Aorta (tissue), 5 donors: ENCODE measurements at places on chromosomes 12 and 14. TPM values are rescaled to one million over a fixed set of nuclear protein-coding genes. Genes with fewer than 3 reads are reported as not detected.
A peak's percentile ranks its signal among the peaks of the same experiment; 100 is the strongest.

The REC8 gene
- total RNA-seq = 18.1 TPM

The PAX9 gene
- total RNA-seq = 3.4 TPM

The TEX52 gene
- total RNA-seq = not detected

The GZMH gene
- total RNA-seq = 1.9 TPM

The CCDC91 gene
- 30.1 TPM for total RNA-seq

The NXPH4 gene
- total RNA-seq = 0.55 TPM

The GPRC5D gene
- 0.39 TPM for total RNA-seq

The NRXN3 gene
- total RNA-seq = 16.6 TPM

The PMEL gene
- 2.0 TPM for total RNA-seq

DNA sequence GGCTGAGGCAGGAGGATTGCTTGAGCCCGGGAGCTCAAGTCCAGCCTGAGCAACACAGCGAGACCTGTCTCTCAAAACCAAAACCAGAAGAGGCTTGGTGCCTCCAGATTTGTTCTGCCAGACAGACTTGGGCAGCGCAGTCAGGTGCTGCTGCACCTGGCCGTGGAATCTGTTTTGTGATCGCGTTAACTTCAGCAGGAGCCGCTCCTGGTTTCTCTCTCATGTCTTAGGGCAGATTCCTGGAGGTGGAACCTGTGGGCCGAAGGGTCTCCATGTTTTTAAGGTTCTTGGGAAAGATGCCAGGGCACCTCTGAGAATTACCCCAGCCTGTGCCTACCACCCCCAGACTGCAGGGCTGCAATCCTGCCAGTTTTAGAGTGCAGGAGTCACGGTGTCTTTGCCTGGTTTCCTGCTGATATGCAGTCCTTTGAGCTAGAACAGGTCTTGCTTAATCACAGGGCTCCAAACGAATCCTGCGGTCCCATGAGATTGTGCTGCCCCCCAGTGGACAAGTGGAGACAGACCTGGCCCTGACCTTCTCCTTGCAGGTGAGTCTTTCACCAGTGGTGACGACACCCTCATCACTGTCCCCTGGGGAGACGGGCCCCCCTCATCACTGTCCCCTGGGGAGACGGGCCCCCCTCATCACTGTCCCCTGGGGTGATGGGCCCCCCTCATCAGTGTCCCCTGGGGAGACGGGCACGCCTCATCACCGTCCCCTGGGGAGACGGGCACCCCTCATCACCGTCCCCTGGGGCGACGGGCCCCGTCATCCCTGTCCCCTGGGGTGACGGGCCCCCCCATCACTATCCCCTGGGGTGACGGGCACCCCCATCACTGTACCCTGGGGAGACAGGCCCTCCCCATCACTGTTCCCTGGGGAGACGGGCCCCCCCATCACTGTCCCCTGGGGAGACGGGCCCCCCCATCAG is 37.6 kb downstream of the PACS2 start:
- DNase-seq = peak; percentile 92
- H3K4me3 ChIP-seq = no peak overlapping the region
- no peaks in the 10 kb centered on the region for H3K36me3 ChIP-seq
- H3K4me1 ChIP-seq = no peaks in the 10 kb centered on the region
- H3K27ac ChIP-seq = no peak overlapping the region

- H3K4me3 ChIP-seq = no peak overlapping the region
- no peak for DNase-seq
- no peaks in the 10 kb centered on the region for H3K27me3 ChIP-seq
- H3K4me1 ChIP-seq = no peaks in the 10 kb centered on the region
- H3K27ac ChIP-seq = no peak overlapping the region
- no peaks in the 10 kb centered on the region for H3K36me3 ChIP-seq
These were observed 36.7 kb upstream of the CD9 start for GRCh38 chr12:6163416-6164060.

DNA sequence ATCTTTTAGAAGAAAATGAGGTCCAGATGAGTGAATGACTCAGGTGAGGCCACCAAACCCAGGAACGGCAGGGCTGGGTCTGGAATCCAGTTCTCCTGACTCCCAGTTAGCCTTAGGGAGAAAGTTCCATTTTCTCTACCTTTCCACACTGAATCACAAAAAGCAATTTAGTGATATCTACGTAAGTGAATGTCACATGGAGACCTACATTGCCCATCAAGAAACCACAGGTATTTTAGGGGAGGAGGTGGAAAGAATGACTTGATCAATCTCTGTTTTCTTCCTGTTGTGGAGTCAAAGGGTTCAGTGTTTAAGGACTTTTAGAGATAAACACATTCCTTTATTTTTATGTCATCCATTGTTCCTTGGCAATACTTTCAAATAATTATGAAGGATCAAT is 106.9 kb upstream of the PTPRB start:
- H3K27me3 ChIP-seq = no peaks in the 10 kb centered on the region
- H3K4me3 ChIP-seq = no peak overlapping the region
- H3K27ac ChIP-seq = no peak overlapping the region

- no peak for DNase-seq
- no peaks in the 10 kb centered on the region for H3K4me1 ChIP-seq
- H3K27ac ChIP-seq = no peak overlapping the region
- no peaks in the 10 kb centered on the region for H3K27me3 ChIP-seq
These were observed 104.3 kb upstream of the PTPRR start for GRCh38 chr12:71024827-71025226.

- H3K27me3 ChIP-seq = no peaks in the 10 kb centered on the region
- no peak overlapping the region for H3K4me3 ChIP-seq
- no peaks in the 10 kb centered on the region for H3K4me1 ChIP-seq
- no peak for DNase-seq
These were observed 1585.3 kb upstream of the TMEM132C start for GRCh38 chr12:126681676-126682075.

- no peaks in the 10 kb centered on the region for H3K27me3 ChIP-seq
- no peak overlapping the region for H3K4me3 ChIP-seq
- H3K27ac ChIP-seq = no peak overlapping the region
- no peaks in the 10 kb centered on the region for H3K36me3 ChIP-seq
- H3K4me1 ChIP-seq = no peaks in the 10 kb centered on the region
These were observed 114.0 kb downstream of the SLC38A4 start for GRCh38 chr12:46711756-46712155.

GRCh38 chr12:65367396-65367795 is 88.9 kb downstream of the MSRB3 start:
- H3K27me3 ChIP-seq = no peaks in the 10 kb centered on the region
- H3K27ac ChIP-seq = no peak overlapping the region
- no peak for DNase-seq
- no peaks in the 10 kb centered on the region for H3K4me1 ChIP-seq

- no peak overlapping the region for H3K27ac ChIP-seq
- no peak overlapping the region for H3K4me3 ChIP-seq
- DNase-seq = no peak
- no peaks in the 10 kb centered on the region for H3K27me3 ChIP-seq
These were observed 135.7 kb downstream of the CNTN1 start for GRCh38 chr12:40827683-40828592.

DNA sequence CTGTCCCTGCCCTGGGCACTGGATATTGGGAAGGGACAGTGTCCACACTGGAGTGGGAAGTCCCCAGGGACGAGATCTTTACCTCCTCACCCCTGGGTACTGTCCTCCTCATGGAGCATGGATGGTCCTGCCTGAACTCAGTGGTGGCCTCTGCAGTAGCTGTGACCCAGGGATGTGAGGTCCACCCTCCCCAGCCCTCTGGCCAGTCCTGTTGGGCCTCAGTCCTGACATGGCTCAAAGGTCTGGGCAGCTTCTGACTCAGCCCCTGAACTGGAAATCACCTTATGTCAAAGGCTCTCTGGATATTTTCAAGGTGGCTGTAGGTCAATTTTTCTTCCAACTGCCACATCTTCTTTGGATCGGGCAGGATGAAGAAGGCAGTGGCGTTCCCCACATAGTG is 24.4 kb downstream of the SERPINA1 start:
- no peak overlapping the region for H3K4me3 ChIP-seq
- no peaks in the 10 kb centered on the region for H3K4me1 ChIP-seq
- no peak for DNase-seq
- no peaks in the 10 kb centered on the region for H3K36me3 ChIP-seq
- H3K27me3 ChIP-seq = no peaks in the 10 kb centered on the region

GRCh38 chr12:113555226-113555625 is 83.6 kb upstream of the LHX5 start:
- H3K4me3 ChIP-seq = no peak overlapping the region
- H3K4me1 ChIP-seq = no peaks in the 10 kb centered on the region
- no peaks in the 10 kb centered on the region for H3K36me3 ChIP-seq
- DNase-seq = no peak
- no peak overlapping the region for H3K27ac ChIP-seq

DNA sequence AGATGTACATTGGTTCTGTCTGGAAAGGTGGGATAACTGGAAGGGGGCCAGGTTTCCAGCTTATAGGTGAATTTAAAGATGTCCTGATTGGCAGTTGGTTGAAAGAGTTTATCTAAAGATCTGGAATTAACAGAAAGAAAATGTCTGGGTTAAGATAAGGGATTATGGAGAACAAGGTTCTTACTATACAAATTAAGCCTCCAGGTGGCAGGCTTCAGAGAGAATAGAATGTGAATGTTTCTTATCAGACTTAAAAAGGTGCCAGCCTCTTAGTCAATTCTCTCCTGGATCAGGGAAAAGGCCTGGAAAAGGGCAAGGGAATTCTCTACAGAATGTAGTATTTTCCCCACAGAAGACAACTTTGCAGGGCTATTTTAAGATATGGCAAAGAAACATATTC is 53.1 kb downstream of the CNTN1 start:
- H3K4me3 ChIP-seq = no peak overlapping the region
- no peaks in the 10 kb centered on the region for H3K36me3 ChIP-seq
- no peaks in the 10 kb centered on the region for H3K4me1 ChIP-seq
- no peaks in the 10 kb centered on the region for H3K27me3 ChIP-seq

DNA sequence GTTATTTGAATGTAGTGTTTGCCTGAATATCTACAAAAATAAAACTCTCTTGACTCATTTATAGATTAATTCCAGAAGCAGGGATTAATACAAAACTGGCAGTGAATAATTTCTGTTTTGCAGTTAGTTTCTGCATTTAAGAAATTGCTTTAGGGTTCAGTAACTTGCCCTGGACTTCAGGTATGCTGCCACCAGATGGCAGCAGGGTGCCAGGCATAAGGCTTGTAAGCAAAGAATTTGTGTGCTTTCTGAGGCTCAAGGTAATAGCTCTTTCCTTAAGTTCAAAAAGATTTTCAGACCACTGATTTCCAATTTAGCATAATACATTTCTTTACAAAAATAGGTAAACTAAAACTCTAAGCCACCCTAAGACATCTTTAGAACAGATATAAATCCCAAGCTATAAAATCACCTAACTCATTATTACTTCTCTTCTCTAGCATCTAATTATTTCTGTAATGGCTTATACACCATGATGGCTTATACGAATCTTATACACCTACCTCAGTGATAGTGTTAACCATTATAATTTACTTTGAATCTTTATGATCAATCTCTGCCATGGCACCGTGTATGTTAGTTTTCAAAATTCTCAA is 398.3 kb downstream of the APAF1 start:
- no peak overlapping the region for H3K4me3 ChIP-seq
- H3K4me1 ChIP-seq = no peaks in the 10 kb centered on the region
- DNase-seq = peak; percentile 86
- H3K27me3 ChIP-seq = no peaks in the 10 kb centered on the region

GRCh38 chr12:1880153-1880845 is 38.2 kb downstream of the CACNA2D4 start:
- H3K4me3 ChIP-seq = no peak overlapping the region
- H3K27me3 ChIP-seq = no peaks in the 10 kb centered on the region
- no peak for DNase-seq
- H3K4me1 ChIP-seq = no peaks in the 10 kb centered on the region
- no peak overlapping the region for H3K27ac ChIP-seq

GRCh38 chr14:22336031-22336430 is 253.0 kb downstream of the DAD1 start:
- no peak overlapping the region for H3K27ac ChIP-seq
- H3K4me3 ChIP-seq = no peak overlapping the region
- H3K27me3 ChIP-seq = no peaks in the 10 kb centered on the region
- DNase-seq = no peak

DNA sequence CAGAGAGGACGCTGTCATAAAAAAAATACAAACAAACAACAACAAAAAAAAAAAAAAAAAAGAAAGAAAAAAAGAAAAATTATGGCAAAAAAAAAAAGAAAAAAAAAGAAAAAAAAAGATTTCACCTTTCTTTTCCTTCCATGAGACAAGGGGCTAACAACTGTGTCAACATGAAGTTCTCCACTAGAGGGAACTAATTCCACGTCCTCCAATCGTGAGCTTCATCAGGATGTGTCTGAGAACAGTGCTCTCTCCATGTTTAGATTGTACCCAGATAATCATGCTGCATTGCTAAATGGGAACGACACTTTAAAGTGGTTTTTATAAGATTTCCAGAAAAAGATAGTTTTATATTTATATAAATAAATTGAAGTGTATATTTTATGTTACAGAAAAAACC is 96.2 kb upstream of the PTPRB start:
- H3K27me3 ChIP-seq = no peaks in the 10 kb centered on the region
- no peak overlapping the region for H3K27ac ChIP-seq
- H3K4me3 ChIP-seq = no peak overlapping the region

GRCh38 chr12:122403115-122403770 is 19.2 kb downstream of the CLIP1 start:
- no peak overlapping the region for H3K27ac ChIP-seq
- no peaks in the 10 kb centered on the region for H3K36me3 ChIP-seq
- H3K27me3 ChIP-seq = no peaks in the 10 kb centered on the region
- H3K4me1 ChIP-seq = no peaks in the 10 kb centered on the region
- no peak overlapping the region for H3K4me3 ChIP-seq

GRCh38 chr12:286531-287300 is 24.1 kb upstream of the SLC6A13 start:
- H3K36me3 ChIP-seq = peaks cover 6% of the 10 kb centered on the region
- no peaks in the 10 kb centered on the region for H3K4me1 ChIP-seq
- H3K4me3 ChIP-seq = no peak overlapping the region
- no peak for DNase-seq

- H3K36me3 ChIP-seq = no peaks in the 10 kb centered on the region
- H3K27ac ChIP-seq = no peak overlapping the region
- H3K27me3 ChIP-seq = no peaks in the 10 kb centered on the region
- DNase-seq = no peak
- no peak overlapping the region for H3K4me3 ChIP-seq
These were observed 84.1 kb downstream of the FBXL14 start for GRCh38 chr12:1510056-1510812.

GRCh38 chr12:132189378-132190011 is 45.2 kb downstream of the NOC4L start:
- H3K36me3 ChIP-seq = no peaks in the 10 kb centered on the region
- no peaks in the 10 kb centered on the region for H3K4me1 ChIP-seq
- peak overlapping the region; percentile 11 for H3K27ac ChIP-seq
- H3K27me3 ChIP-seq = no peaks in the 10 kb centered on the region
- peak; percentile 97 for DNase-seq
- H3K4me3 ChIP-seq = peak overlapping the region; percentile 19

DNA sequence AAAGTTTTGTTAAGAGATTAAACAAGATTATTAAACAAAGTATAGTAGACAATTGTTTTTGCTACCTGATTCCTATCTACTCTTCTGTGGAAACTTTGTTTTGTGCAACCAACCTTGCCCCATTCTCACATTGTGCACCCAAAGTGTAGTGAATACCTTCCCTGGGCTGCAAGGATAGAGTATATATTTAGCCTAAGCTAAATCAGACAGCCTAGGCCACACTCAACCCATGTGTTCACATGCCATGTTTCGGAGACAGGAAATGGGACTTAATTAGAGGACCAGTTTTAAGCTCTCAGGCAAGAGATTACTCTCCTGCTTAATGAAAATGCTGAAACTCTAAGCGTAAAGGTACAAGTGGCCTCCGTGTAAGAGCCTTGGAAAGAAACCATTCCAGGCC is 734.9 kb upstream of the USP15 start:
- H3K4me3 ChIP-seq = no peak overlapping the region
- DNase-seq = no peak
- H3K27ac ChIP-seq = no peak overlapping the region
- no peaks in the 10 kb centered on the region for H3K27me3 ChIP-seq
